ENCODE measurements at places on chromosomes 3 and 15.

GRCh38 chr3:23607184-23607847, 198.4 kb upstream of the UBE2E1 start:
- DNase-seq = no peak

DNA sequence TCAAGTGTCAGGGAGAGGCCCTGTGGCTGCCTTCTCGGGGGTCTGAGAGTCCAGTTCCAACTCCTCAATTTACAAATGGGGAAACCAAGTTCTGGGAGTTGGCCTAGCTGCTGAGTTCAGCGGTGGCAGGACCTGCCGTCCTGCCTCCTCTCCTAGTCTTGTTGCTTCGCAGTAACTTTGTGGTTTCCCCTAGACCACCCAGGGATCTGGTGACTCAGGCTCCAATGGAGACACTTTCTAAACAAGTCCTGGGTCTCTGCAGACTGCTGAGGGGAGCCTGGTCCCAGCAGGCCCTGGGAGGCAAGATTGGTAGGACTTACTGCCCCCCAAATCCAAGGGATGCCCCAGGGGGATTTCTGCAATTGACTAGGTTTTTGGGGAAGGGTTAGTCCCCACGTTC, 83.6 kb downstream of the SMAD6 start:
- DNase-seq = peak; percentile 70

GRCh38 chr3:107441617-107442016, 64.4 kb downstream of the CCDC54 start:
- DNase-seq = peak; percentile 31

GRCh38 chr3:46092702-46093080, 65.4 kb upstream of the XCR1 start:
- no peak for DNase-seq

GRCh38 chr3:129602309-129602708, 4.2 kb downstream of the PLXND1 start:
- DNase-seq = no peak

DNA sequence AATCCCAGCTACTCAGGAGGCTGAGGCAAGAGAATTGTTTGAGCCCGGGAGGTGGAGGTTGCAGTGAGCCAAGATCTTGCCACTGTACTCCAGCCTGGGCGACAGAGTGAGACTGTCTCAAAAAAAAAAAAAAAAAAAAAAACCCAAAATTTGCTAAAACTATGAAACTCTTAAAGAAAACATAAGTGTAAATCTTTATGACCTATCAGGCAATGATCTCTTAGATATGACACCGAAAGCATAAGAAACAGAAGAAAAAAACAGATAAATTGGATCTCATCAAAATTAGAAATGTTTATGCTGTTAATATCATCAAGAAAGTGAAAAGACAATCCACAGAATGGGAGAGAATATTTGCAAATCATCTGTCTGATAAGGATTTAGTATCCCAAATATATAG, 15.3 kb downstream of the GRAMD2A start:
- no peak for DNase-seq

GRCh38 chr15:29676961-29677402, 145.3 kb downstream of the TJP1 start:
- DNase-seq = peak; percentile 32

GRCh38 chr3:148847351-148847750, 17.7 kb upstream of the CPA3 start:
- DNase-seq = peak; percentile 25

GRCh38 chr15:35522061-35522460, 23.9 kb downstream of the DPH6 start:
- peak; percentile 19 for DNase-seq

GRCh38 chr3:143775459-143775858, 72.8 kb downstream of the SLC9A9 start:
- DNase-seq = peak; percentile 25

GRCh38 chr15:98164571-98164970, 204.1 kb downstream of the ARRDC4 start:
- peak; percentile 66 for DNase-seq

GRCh38 chr3:83559082-83559481, 1399.7 kb upstream of the CADM2 start:
- DNase-seq = no peak

DNA sequence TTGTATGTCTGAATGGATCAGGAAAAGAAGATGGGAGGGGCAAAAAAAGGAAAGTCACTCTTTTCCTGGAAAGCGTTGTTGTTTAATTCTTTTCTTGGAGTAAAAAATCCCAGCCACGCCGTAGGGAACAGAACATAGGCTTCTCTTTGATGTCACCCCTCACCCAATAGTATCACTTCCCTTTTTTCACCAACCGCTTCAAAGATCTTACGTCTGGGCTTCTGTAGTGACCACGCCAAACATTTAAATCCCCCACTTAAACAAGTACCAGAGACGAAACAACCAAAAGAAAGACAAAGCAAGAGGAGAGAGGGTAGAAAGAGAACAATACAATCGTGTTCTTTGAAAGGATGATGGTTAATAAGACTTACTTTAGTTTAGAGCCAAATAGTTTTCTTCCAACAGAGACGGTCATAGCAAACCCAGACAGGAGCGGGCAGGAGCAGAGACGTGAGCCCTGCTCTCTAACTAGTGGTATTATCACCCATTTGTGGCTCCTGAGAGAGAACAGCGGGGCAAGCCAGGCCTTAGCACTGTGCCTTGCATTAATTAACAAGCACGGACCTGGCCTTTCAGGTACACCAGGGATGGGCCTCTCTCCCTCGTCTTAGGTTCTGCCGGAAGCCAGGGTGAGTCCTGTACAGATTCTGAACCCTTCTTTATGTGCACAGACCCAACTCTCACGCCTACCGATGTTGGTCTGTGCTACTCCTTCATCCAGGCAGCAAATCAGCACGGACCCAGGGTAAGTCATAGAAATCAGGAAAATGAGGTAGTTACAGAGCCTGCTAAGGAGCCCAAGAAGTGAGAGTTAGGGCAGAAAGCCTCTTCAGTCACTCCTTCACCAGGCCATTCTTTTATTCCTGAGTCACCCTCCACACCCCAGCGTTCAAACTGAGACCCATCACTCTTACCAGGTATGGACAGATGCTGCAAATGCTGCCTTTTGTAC, 28.2 kb upstream of the BCL6 start:
- DNase-seq = no peak

DNA sequence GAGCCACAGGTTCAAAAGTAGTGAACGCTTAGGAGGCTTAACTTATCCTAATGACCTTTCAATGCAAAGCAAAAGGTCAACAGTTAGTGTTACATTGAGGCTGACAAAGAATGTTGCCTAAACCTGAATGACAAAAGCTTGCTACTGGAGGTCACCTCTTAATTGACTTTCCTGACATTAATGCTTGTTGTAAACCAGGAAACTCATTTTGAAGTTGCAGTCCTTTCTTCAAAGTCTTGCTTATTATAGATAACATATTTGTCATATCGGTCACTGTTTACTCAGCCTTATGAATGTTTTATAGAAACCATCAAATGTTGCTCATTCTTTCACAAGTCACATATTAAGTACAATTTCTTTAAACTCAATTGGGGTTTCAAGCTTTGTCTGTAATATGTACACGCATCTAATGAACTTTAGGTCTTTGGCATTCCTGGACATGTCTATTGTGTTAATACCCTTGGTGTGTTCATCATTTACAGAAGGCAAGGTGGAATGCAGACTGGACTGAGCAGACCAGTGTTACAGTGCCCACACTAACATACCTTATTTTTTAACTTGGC, 488.2 kb upstream of the NECTIN3 start:
- DNase-seq = peak; percentile 41

DNA sequence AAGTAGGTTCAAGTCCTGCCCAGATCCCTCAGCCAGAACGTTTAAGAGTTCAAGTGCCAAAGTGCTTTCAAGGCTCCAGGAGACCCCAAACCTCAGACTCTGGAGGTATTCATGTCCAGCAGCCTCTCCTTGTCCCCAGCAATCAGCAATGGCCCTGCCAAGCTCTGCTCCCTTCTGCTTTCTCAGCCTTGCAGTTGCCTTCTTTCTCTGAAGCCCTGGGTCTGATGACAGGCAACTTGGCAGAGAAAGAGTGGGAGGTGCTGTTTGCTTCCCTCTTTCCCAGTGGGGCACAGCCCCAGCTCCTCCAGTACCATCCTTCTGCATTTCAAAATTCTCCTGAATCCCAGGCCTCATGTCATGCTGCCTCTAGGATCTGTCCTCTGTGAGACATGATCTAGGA, 40.2 kb downstream of the ATP2B2 start:
- no peak for DNase-seq

DNA sequence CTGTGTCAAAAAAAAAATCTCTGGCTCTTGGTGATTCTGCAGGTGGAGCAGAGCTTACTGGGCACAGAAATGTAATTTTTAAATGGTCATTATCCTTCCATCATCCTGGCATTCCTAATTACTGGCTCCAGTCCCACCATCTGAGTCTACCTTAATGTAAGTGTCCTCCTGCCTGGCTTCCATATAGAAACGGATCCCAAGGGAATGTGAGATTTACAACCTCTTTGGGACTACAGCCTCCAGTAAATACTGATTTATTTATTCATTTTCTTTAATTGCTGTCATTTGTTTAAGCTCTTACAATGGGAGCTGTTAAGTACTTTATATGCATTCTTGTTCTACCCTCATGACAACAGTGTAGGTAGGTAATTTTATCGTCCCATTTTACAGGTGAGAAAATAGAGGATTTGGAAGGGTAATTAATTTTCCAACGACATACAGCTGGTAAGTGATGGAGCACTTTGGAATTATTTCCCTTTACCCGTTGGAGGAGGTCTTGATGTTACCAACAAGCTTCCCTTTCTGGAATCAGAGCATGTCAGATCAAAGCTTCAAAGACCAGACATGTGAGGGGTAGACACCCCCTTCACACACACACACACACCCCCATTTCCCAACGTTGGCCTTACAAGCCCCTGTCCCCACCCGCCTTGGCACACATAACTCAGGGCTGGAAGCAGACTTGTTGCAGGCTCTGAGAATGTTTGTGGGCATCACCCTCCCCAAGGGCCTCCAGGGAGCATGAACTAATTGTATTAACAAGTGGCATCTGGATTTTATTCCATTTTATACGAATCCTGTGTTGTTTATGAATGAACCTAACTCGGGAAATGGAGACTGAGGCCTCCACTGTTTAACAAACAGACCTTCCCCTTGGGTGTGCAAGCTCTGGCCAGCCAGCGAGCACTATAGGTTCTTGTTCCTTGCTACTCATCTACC, 116.9 kb downstream of the ALDH1A2 start:
- DNase-seq = no peak

- DNase-seq = peak; percentile 30
Observed at GRCh38 chr15:28107111-28107903, 8.2 kb upstream of the OCA2 start.

DNA sequence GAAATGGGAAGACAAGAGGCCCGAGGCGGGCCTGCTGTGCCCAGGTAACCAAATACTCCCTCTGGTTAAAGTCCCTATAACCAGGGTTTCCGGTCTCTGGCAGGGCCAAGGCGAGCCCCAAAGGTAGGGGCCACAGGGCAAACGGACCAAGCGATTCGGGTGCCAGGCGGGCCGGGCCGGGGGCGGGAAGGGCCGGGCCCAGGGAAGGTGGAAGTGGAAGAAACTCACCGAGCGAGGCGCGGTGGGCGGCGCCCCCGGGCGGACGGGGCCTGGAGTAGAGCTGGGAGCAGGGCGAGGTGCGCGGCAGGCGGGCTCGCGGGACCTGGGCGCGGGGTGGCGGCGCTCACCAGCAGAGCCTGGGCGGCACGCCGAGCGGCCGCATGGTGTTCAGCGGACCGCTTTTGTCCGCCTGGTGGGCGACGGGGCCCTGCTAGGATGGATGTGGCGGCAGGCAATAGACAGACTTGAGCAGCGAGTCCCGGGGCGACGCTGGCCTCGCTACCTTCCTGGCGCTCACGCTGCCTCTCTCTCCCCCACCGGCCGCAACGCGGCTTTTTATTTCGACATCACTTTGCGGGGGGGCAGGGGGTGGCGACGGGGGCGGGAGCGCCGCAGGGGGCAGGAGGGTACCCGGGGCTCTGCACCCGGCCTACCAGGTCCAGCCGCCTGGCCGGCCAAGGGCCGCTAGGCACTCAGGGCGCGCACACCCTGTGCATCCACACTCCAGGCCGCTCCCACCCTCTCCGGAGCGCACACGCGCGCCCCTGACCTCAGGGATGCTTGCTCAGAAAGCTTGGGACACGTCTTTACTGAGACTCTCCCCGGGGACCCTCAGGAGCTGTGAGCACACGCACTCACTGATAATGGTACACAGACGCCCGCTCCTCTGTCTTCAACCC, at the start of gene GATA2:
GATA2 (minus strand) TSS at position 531 of the 899 bp plus-strand sequence. CDS start 6,170 bp downstream, outside the sequence.
- DNase-seq = no peak

DNA sequence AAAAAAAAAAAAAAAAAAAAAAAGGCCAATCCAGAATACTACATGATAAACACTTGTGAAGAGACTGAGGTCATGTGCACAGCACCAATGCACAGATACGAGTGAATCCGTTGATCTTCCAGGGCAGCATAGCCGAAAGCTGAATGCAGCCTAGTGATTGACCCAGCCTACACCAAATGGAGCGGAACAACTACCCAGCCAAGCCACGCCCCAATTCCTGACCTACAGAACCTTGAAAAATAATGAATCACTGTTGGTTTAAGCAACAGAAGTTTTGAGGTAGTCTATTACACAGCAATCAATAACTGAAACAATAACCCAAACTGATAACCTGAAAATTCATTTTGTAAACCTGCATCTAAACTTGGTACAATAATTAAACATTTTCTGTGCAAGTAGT, 361.0 kb downstream of the FHIT start:
- DNase-seq = no peak

All from EL (cell line).